Kidney epithelial cell (primary cell): ENCODE measurements at places on chromosomes 13 and 19. TPM values are rescaled to one million over a fixed set of nuclear protein-coding genes. Genes with fewer than 3 reads are reported as not detected.

GNA15 gene
- 1.5 and 2.3 TPM in 2 replicates for total RNA-seq

IGSF23 gene
- 0.13 TPM in 1 of 2 replicates, not detected in the other for total RNA-seq

ZNF627 gene
- 19.6 and 23.1 TPM in 2 replicates for total RNA-seq

AMH gene
- total RNA-seq, result 0.89 TPM in 1 of 2 replicates, not detected in the other

TPTE2 gene
- 0.29 TPM in 1 of 2 replicates, not detected in the other for total RNA-seq

B3GNT3 gene
- 11.5 and 13.6 TPM in 2 replicates for total RNA-seq

ZGLP1 gene
- total RNA-seq, result 2.3 and 2.9 TPM in 2 replicates

IER2 gene
- 130 and 169 TPM in 2 replicates for total RNA-seq

PLIN3 gene
- 59.5 and 111 TPM in 2 replicates for total RNA-seq

C19orf67 gene
- not detected in 2 replicates for total RNA-seq

ZNF480 gene
- 8.0 and 11.0 TPM in 2 replicates for total RNA-seq

RXFP2 gene
- not detected in 2 replicates for total RNA-seq

TMEM255B gene
- 6.4 and 11.4 TPM in 2 replicates for total RNA-seq

HS6ST3 gene
- total RNA-seq, result 0.27 and 0.38 TPM in 2 replicates

CEACAM19 gene
- 6.4 and 10.5 TPM in 2 replicates for total RNA-seq

USHBP1 gene
- 0.27 and 0.29 TPM in 2 replicates for total RNA-seq

ZNF709 gene
- 0.75 and 2.0 TPM in 2 replicates for total RNA-seq

OSCAR gene
- 22.9 and 24.4 TPM in 2 replicates for total RNA-seq

MAP4K1 gene
- total RNA-seq, result 1.3 and 4.7 TPM in 2 replicates

LRG1 gene
- 0.21 and 0.25 TPM in 2 replicates for total RNA-seq

C5AR2 gene
- not detected in 2 replicates for total RNA-seq

FBXO27 gene
- total RNA-seq, result 3.0 and 6.9 TPM in 2 replicates

LATS2 gene
- 20.2 and 26.7 TPM in 2 replicates for total RNA-seq

KMT2B gene
- 18.4 and 31.8 TPM in 2 replicates for total RNA-seq

ITGBL1 gene
- total RNA-seq, result 0.21 and 0.82 TPM in 2 replicates

RNF225 gene
- not detected in 2 replicates for total RNA-seq

TBXA2R gene
- total RNA-seq, result 0.04 and 0.21 TPM in 2 replicates

C19orf44 gene
- 2.5 and 2.7 TPM in 2 replicates for total RNA-seq

CLEC17A gene
- 0.08 TPM in 1 of 2 replicates, not detected in the other for total RNA-seq

LILRA5 gene
- 1.9 TPM in 1 of 2 replicates, not detected in the other for total RNA-seq

C3 gene
- total RNA-seq, result 58.5 and 61.8 TPM in 2 replicates

MATK gene
- 0.50 and 1.2 TPM in 2 replicates for total RNA-seq

ZNF625 gene
- 5.5 and 6.6 TPM in 2 replicates for total RNA-seq

RFPL4AL1 gene
- total RNA-seq, result not detected in 2 replicates

ZNF324B gene
- 5.0 and 5.8 TPM in 2 replicates for total RNA-seq

PLIN4 gene
- total RNA-seq, result under 0.01 and 0.04 TPM in 2 replicates

NUFIP1 gene
- total RNA-seq, result 6.3 and 6.6 TPM in 2 replicates

TICAM1 gene
- total RNA-seq, result 16.0 and 19.2 TPM in 2 replicates

ZNF568 gene
- total RNA-seq, result 5.7 and 6.8 TPM in 2 replicates

PROZ gene
- total RNA-seq, result not detected in 2 replicates

TNNT1 gene
- 5.8 and 7.1 TPM in 2 replicates for total RNA-seq

HCN2 gene
- 0.13 and 0.48 TPM in 2 replicates for total RNA-seq
